ENCODE measurements at places on chromosomes 2 and 18. TPM values are rescaled to one million over a fixed set of nuclear protein-coding genes. Genes with fewer than 3 reads are reported as not detected.

GCG gene
- not detected for total RNA-seq

M1AP gene
- not detected for total RNA-seq

ILKAP gene
- 99.7 TPM for total RNA-seq

SERPINB12 gene
- total RNA-seq: not detected

C1QL2 gene
- not detected for total RNA-seq

FHL2 gene
- total RNA-seq: not detected

DNA sequence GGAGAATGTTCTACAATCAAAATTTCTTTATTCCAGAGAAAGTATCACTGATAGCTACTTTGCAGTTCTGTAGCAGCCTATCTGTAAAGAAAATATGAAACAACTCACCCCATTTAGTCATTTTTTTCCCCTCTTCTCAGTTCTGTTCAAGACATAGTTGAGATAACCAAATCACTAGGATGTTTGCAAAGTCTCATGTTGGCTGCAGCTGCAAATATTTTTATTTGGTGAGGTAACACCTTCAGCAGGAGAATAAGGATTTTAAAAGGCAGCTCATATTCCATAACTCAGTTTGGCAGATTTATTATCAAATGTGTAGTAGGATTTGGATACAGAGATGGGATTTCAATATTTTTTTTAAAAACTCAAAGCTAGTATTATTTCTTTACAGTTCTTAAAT, 41.0 kb downstream of the HNRNPLL start:
- no peak for DNase-seq

- DNase-seq: no peak
Measured at GRCh38 chr2:186714611-186715010, 20.8 kb downstream of the FAM171B start.

- no peak for DNase-seq
Measured at GRCh38 chr18:7645756-7646155, 78.6 kb downstream of the PTPRM start.

GAD1 gene
- total RNA-seq: 0.76 TPM

NDUFB3 gene
- total RNA-seq: 124 TPM

DNA sequence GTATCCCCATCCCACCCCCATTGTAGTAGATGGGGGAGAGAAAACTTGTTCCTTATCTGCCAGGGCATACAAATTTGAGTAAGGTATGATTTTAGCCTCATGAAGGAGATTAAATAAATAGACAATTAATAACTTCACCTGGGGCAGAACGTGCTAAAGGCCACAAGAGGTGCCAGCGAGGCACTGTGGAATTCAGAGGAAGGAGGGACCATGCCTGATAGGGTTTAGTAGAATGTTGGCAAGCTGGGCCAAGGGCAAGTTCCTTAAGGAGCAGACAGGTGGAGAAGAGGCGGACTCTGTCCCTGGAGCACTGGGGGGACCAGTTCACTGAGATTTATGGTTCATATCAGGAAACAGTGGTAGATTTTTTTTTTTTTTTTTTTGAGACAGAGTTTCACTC, 22.5 kb downstream of the STAMBP start:
- no peak for DNase-seq

APLF gene
- 3.2 TPM for total RNA-seq

DNA sequence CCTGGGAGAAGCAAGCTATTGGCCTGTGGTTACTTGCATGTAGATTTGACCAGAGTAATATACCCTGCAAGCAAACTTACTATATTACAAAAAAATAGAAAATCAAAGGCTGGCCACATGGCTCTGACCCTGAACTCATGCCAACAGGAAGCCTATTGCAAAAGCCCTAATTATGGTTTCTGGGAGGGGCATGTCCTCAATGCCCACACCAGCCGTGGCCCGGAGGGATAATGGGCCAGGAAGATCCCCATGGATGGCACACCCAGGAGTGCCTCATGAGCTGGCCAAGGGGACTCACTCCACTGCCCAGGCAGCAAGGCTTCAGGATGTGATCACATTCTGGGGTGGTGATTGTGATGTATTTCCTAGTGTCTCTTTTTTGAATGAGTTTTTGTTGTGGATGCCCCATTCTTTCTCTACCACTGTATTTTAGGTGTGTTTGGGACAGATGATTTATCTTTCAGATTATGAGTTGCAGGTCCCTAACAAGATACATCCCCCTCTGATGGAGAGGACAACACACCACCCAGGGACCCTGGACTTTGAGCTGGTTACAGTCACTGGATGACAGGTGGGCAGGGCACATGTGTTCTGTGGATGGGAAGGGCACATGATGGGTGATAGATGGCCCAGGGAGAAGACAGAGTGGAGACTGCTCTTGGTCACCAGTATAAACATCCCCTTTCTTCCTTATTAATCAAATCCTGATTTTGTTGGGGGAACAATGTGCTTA, 18.7 kb upstream of the TFCP2L1 start:
- DNase-seq: no peak

- no peak for DNase-seq
Measured at GRCh38 chr2:73264783-73265182, 19.5 kb downstream of the FBXO41 start.

- no peak for DNase-seq
Measured at GRCh38 chr2:109230941-109231420, 102.0 kb downstream of the SH3RF3 start.

GRCh38 chr18:13716916-13717315, 9.4 kb downstream of the FAM210A start:
- no peak for DNase-seq

PSMA8 gene
- total RNA-seq: 1.3 TPM

FZD7 gene
- total RNA-seq: 1.6 TPM

GRCh38 chr18:61322265-61322873, 10.9 kb upstream of the CDH20 start:
- no peak for DNase-seq

DNA sequence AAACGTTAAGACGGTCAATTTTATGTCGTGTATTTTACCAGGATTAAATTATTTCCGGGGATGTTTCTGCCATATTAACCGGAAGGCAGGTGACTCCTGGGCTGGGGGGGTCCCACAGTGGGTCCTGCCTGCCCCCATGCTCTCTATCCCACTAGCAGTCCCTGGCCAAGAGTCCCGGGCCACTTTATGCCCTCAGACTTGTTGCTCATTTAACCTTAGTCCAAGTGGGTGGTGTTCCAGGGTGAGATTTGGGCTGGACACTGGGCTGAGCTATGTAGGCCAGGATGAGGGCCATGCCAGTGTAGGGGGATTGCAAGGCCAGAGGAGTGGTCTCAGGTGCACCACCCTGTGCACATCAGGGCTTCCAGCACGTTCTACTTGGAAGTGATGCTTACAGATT, 24.1 kb downstream of the TWIST2 start:
- DNase-seq: no peak

GRCh38 chr2:181817509-181817908, 74.0 kb upstream of the ITPRID2 start:
- DNase-seq: no peak

Measured in natural killer cell treated with Interleukin-12 subunit alpha and Interleukin-12 subunit beta and Interleukin-15 and Interleukin-18, amount 100 ng/mL, for 72 hours (primary cell).